Hypothalamus (tissue), 51 donors: ENCODE measurements at places on chromosomes 7 and 10.

DNA sequence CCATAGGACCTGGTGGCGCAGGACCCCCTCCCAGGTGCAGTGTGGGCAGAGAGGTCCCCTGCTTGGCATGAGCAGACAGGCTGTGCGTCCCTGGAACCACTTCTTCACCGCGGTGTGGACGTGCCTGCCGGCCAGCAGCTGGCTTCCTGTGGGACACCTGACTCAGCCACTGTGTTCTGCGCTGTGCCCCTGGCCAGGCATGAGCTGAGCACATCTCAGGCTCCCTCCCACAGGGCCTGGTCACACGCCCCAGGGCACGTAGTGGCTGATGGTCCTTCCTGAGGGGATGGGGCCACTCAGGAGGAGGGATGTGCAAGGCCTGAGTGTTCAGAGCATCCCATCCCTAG is 3.5 kb upstream of the DEPP1 start:
- DNase-seq: no peak

- DNase-seq: no peak
These were observed 20.7 kb upstream of the ZRANB1 start for GRCh38 chr10:124921261-124921660.

- DNase-seq: no peak
These were observed 63.6 kb downstream of the ARHGAP22 start for GRCh38 chr10:48541144-48541795.

DNA sequence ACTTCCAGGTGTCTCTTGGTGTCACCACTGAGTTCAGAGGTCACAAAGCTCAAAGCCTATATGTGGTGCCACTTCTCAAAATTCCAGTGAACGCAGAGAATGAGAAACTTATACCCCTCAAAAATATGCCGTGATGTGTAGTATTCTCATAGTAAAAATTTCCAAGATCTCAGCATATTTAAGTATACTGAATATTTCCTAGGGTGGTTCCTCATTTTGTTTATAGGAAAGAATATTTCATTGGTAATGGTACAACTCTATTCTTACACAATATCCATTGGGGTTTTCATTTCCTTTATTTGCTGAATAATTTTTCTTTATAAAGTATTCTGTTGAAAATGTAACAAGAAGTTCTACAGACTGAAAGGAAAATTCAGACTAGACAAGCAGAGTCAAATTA is 58.9 kb upstream of the ADO start:
- DNase-seq: no peak

- DNase-seq: no peak
These were observed 39.4 kb upstream of the TNS3 start for GRCh38 chr7:47621347-47621746.

GRCh38 chr10:110420401-110421193 is 77.1 kb upstream of the DUSP5 start:
- no peak for DNase-seq

DNA sequence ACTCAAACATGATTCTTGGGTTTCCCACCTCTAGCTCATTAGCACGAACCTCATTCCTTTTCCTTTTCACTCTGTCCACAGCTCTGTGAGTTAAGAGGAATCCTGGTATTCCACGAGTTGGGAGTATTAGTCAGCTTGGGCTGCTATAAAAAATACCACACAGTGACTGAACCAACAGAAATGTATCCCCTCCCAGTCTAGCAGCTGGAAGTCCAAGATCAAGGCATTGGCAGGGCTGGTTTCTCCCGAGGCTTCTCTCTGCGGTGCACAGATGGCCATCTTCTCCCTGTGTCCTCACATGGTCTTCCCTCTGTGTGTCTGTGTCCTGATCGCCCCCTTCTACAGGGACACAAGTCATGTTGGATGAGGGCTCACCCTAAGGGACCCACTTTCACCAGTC is 261.6 kb downstream of the TNS3 start:
- no peak for DNase-seq

DNA sequence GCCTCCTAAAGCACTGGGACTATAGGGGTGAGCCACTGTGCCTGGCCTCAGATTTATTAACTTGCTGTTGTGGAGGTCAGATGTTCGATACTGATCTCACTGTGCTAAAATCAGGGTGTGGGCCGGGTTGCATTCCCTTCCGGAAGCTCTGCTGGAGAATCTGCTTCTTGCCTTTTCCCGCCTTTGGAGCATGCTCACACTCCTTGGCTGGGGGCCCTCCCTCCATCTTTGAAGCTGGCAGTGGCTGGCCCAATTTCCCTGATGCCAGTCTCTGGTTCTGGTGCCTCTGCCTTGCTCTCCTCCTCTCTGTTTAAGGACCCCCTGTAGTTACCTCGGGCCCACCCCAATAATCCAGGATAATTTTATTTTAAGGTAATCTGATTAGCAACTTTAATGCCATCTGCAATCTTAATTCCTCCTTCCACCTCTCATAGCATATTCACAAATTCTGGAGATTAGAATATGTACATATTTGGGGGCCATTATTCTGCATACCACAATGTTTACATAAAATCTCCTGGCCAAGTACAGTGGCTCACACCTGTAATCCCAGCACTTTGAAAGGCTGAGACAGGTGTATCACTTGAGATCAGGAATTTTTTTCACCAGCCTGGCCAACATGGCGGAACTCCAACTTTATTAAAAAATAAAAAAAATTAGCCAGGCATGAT is 7.9 kb upstream of the PITRM1 start:
- no peak for DNase-seq

DNA sequence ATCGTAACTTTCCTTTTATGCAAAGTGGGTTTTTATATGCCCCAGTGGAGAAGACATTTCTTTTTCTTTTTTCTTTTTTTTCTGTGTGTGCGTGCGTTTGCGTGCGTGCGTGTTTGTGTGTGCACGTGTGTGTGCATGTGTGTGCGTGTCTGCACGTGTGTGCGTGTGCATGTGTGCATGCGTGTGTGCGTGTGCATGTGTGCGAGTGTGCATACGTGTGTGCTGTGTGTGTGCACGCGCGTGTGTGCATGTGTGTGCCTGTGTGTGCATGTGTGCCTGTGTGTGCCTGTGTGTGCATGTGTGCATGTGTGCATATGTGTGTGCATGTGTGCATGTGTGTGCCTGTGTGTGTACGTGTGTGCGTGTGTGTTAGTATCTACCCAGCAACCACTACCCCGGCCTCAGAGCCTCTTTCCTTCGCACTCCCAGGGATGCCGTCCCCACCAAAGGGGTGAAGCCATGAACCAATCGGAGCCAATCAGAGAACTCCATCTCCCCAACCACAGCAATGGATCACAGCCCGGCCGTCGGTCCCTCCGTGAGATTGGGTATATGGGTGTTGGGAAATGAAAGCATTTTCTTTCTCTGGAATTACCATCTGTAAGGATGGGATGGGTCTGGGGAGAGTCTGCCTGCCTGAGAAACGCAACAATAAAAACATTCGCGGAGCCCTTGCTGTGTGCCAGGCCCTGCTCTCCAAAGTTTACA is 92.3 kb downstream of the ELFN1 start:
- DNase-seq: no peak

DNA sequence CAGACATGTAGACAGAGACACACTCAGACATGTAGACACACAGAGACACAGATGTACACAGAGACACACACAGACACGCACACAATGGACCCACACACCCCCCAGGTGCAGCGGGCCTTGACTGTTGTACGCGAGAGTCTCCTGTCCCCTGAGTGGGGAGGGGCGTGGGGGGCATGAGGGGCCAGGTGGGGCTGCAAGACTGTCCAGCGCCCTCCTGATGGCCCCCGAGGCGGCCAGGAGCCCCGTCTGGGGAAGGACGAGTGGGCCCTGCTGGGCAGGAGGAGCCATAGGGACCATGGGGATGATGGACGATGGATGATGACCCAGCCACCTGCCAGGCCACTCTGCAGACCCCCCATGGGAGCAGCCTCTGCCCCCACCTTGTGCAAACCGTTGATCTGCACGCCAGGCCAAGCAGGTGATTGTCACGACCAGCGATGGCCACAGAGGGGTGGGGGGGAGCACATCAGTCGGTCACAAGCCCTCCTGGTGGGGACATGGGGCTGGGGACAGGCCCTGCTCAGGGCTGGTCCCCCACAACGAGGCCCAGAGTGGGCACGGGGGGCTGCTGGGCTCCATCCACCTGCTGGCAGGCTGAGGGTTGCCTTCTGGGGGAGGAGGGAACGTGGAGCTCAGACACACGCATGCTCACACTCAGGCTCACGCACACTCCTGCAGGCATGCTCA is 11.6 kb downstream of the VENTX start:
- DNase-seq: no peak

- no peak for DNase-seq
These were observed 511.4 kb downstream of the XPNPEP1 start for GRCh38 chr10:109411917-109412316.

DNA sequence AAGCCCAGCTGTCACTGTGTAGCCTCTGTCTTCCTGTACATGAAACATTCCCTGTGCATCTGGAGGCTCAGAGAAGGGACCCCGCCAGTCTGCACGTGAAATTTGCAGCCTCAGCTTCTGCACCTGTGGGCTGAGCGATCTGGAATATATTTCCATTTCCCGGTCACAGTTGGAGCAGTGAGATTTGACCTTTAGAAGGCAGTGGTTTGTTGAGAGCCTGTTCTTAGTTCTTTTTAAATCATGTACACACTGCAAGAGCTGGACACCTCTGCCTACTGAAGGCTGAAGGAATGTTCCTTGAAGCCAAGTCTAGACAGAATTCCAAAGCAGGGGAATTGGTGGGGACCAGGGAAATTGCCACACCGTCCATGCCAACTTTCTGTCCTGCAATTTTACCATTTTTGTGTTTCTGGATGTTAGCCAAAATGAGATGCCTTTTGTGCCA is 706.6 kb downstream of the INHBA start:
- DNase-seq: no peak

- no peak for DNase-seq
These were observed 8.0 kb downstream of the RBM33 start for GRCh38 chr7:155652156-155653114.
